ENCODE measurements at places on chromosomes 3 and 15. TPM values are rescaled to one million over a fixed set of nuclear protein-coding genes. Genes with fewer than 3 reads are reported as not detected.

The TSPAN3 gene
- polyA plus RNA-seq = 327 TPM

The CHRM5 gene
- polyA plus RNA-seq = 0.80 TPM

The LRRC49 gene
- 24.3 TPM for polyA plus RNA-seq

The GPR149 gene
- not detected for polyA plus RNA-seq

The CFAP92 gene
- 3.3 TPM for polyA plus RNA-seq

The NEK10 gene
- 5.2 TPM for polyA plus RNA-seq

The FETUB gene
- polyA plus RNA-seq = not detected

The MNS1 gene
- 18.2 TPM for polyA plus RNA-seq

DNA sequence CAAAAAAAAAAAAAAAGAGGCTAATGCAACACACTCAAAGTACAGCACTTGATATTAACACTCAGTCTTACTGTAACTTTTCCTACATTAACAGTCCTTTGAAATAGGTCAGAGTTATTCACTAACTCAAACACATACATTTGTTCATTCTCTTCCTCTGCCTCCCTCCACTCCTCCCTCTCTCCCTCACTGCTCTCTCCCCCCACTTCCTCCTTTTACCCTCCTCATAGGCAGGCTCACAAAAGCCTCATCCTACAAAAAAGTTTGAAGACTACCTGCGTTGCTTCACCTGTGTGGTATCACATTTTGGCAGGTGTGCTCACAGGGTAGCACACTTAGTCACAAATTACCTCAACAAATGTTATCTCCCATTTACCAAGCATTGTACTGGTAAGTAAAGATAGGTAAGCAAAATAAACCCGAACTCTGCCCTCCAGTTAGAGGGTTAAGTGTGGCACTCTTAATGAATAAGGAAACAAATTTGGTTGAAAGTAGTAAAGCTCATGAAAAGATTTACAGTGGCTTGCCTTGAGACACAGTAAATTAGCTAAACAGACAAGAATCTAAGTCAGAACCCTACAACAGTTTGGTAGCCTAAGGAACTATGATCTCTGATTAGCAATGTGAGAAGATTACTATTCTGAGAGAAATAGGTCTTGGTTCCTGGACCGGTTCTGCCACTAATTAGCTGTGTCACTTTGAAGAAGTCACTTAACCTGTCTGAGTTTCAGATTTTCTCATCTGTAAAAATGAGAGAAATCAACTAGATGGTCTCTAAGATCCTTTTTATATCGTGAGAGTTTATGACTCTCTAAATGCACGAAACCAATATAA, 151.0 kb upstream of the MLF1 start:
- DNase-seq = no peak

- no peak for DNase-seq
Observed at GRCh38 chr3:126003447-126004190, 34.6 kb downstream of the ROPN1B start.

GRCh38 chr3:38283810-38284755, 2.0 kb downstream of the SLC22A14 start:
- no peak for DNase-seq

GRCh38 chr3:153349108-153349499, 187.1 kb downstream of the RAP2B start:
- DNase-seq = no peak

- no peak for DNase-seq
Observed at GRCh38 chr15:65949491-65949890, 80.2 kb downstream of the RAB11A start.

DNA sequence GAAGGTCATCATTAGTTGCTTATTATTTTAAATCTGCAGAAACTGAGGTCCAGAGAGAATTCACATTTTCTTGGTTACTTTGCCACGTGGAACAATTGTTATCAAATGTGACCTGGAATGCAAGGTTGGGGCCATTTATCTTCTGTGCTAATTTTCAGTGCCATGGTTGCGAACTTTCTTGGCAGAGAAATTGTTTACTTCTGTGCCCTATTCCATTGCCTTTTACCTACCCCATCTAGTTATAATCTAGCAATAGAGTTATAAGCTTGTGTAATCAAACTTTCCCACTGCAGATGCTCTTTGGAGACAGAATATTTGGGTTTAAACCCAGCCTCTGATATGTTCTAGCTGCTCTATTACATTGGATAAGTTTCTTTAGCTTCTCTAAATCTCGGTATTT, 242.9 kb downstream of the LPP start:
- no peak for DNase-seq

DNA sequence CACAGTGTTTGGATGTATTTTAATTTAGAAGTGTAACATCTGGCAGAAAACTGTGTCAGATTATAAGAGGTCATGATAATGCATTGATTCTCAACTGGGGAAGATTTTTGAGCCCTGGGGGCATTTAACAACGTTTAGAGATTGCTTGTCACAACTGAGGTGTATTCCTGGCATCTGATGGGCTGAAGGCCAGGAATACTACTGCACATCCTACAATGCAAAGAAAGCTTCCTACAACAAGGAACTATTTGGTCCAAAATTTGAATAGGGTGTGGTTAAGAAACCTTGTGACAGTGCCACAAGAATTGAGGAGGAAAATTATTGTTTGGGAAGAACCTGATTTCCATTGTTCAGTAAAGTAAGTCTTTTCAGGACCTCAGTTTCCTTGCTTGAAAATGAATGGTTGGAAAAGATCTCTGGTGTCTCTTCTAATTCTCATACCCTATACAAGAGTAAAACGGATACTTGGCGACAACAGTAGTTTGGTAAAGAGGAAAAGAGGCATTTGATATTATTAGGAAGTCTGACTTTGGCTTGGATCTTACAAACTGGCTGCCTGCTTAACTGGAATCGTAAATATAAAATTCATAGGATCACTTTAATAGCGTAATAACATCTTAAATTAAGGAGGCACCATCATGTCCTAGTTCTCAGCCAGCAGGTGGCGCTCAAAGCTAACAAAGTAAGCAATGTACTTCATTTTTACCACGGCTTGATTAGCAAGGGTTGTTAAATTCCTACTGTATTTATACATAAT, 4.3 kb downstream of the DAZL start:
- peak; percentile 71 for DNase-seq

DNA sequence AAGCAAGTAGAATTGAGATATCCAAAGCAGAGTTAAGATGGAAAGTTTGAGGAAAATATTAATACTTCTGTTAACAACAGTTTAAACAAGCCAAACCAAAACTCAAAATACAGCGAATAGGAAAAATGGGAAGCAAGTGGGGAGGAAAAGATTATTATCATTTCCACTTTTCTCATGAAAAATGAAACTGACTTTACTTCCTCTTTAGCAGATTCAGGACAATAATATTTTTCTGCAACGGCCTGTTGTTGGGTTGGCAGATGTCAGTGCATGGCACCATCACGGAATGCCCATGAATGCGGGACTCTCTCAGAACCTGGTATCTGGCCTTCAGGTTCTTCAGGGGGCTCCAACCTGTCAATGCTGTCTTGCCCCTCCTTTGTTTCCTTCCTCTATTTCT, 11.1 kb downstream of the ANKUB1 start:
- no peak for DNase-seq

DNA sequence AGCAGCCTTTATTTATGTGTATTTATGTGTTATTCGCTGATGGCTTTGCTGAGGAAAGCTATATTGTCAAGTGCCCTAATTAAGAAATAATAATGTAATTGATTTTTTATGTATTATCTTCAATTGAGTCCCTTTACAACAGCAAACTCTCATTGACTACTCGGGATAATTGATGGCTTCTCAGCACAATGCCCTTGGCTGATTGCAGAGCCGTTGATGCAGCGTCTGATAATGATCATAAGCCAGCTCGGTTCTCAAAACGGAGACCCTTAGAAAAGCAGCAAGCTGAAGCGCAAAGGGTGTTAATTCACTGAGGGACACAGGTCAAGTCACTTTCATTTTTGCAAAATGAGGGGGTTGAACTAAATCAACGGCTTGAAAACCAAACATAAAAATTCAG, 357.1 kb upstream of the KCNH8 start:
- no peak for DNase-seq

DNA sequence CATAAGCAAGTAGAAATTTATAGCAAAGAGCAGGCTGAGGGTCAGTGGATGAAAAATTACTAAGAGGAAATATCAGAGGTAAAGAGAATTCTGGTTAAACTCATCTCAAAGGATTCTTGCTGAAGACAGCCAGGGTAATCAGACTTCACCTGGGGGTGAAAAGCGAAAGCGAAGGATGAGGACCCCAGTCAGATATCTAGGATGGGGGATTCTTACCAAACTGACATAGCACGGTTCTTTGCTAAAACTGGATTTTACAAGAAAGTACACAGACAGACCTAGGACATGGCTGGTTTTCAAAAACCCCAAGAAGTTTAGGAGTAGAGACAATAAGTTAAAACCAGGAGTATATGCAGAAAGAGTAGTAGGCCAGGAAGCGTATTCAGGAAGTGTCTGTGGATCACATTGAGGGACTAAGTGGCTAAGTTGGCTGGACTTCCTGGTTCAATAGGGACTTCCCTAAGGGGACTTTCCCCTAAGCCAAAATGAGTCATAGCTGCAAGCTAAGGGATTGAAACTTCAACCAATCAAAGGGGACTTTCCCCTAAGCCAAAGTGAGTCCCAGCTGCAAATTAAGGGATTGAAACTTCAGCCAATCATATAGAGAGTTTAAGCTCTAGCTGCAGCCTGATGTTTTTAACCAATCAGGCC, 2.4 kb upstream of the CFAP91 start:
- DNase-seq = no peak

DNA sequence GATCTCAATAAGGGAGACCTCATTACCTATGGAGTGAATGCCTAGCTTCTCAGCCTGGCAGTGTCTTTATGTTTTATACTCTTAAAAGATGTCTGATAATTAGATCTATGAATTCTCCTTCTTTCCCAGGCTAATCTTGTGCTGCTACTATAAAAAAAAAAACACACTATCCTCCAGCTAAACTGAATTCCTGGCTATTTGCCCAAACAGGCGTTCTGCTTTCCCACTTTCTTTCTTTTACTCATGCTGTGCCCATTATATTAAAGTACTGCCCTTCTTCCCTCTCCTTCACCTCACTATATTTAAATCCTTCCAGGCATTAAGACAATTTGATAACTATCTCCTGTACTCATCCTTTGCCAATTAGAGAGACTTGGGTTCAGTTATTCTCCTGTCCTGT, 1134.9 kb downstream of the ROBO2 start:
- no peak for DNase-seq

- no peak for DNase-seq
Observed at GRCh38 chr3:162022911-162023310, 526.3 kb downstream of the OTOL1 start.

DNA sequence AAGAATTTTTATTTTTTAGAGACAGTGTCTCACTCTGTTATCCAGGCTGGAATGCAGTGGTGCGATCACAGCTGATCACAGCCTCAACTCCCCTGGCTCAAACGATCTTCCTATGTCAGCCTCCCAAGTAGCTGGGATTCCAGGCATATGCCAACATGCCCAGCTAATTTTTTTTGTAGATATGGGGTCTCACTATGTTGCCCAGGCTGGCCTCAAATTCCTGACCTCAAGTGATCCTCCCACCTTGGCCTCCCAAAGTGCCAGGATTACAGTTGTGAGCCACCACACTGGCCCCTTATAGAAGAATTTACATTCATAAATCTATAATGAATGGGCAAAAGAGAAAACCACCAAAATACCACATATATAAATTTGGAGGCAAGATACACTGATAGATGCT, 15.2 kb downstream of the SENP7 start:
- no peak for DNase-seq

GRCh38 chr3:25831578-25831977, 41.7 kb downstream of the OXSM start:
- DNase-seq = no peak

DNA sequence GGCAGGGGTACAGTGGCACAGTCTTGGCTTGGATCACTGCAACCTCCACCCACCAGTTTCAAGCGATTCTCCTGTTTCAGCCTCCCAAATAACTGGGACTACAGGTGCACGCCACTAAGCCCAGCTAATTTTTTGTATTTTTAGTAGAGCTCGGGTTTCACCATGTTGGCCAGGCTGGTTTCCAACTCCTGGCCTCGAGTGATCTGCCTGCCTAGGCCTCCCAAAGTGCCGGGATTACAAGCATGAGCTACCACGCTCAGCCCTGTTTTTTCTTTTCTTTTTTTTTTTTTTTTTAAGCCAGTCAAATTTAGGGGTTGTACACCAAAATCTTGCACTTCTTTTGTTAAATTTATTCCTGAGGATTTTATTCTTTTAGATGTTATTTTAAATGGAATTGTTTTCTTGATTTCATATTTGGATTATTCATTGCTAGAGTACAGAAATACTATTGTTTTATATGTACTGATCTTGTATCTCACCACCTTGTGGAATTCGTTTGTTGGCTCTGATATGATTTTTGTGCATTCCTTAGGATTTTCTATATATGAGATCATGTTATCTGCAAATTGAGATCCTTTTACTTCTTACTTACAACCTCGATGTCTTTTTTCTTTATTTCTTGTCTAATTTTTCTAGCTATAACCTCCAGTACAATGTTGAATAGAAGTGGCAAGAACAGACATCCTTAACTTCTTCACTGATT, 65.6 kb downstream of the ZNF609 start:
- DNase-seq = no peak

- DNase-seq = no peak
Observed at GRCh38 chr3:134677987-134678308, 27.1 kb upstream of the KY start.

DNA sequence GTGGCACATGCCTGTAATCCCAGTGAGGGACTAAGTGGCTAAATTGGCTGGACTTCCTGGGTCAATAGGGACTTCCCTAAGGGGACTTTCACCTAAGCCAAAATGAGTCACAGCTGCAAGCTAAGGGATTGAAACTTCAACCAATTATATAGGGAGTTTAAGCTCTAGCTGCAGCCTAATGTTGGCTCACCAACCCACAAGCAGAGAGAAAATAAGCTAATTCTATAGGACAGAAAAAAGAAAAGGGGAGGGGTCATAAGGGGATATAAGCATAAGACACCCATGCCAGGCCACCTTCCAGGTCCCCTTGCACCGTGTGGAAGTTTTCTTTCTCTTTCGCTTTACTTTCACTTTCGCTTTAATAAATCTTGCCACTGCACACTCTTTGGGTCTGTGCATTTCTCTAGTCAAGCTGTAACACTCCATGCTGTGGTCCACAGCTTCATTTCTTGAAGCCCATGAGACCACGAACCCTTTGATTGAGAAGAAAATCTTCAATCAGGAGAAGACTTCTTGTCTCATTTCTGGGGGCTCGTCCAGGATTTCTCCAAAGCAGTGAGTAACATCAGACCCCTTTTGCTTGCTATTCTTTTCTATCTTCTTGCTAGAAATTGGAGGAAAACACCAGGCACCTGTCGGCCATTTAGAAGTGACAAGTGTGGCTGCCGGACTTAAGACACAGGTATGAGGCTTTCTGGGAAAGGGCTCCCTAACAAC, 192.3 kb downstream of the IGSF11 start:
- DNase-seq = no peak

DNA sequence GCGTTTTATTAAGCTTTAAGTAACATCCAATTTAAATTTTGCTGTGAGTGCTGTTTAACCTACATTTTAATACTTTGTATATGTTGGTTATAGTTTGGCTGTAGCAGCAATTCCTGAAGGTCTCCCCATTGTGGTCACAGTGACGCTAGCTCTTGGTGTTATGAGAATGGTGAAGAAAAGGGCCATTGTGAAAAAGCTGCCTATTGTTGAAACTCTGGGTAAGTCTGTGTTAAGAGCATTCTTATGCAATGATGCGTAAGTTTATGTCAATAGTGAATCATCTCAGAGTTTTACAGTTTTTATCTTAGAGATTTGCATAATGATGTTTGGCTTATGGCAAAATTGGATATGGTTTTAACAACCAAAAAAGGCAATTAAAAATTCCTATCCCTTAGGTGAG, 62.7 kb downstream of the ASTE1 start:
- no peak for DNase-seq

GRCh38 chr3:172241405-172241804, 202.0 kb downstream of the FNDC3B start:
- no peak for DNase-seq
